PC-9 (cell line): ENCODE measurements at places on chromosomes 7 and 10. TPM values are rescaled to one million over a fixed set of nuclear protein-coding genes. Genes with fewer than 3 reads are reported as not detected.

Gene NPFFR1
- total RNA-seq: 0.05 and 0.09 TPM in 2 replicates

Gene PNLIPRP1
- not detected in 2 replicates for total RNA-seq

Gene ANKIB1
- 78.2 and 116 TPM in 2 replicates for total RNA-seq

DNA sequence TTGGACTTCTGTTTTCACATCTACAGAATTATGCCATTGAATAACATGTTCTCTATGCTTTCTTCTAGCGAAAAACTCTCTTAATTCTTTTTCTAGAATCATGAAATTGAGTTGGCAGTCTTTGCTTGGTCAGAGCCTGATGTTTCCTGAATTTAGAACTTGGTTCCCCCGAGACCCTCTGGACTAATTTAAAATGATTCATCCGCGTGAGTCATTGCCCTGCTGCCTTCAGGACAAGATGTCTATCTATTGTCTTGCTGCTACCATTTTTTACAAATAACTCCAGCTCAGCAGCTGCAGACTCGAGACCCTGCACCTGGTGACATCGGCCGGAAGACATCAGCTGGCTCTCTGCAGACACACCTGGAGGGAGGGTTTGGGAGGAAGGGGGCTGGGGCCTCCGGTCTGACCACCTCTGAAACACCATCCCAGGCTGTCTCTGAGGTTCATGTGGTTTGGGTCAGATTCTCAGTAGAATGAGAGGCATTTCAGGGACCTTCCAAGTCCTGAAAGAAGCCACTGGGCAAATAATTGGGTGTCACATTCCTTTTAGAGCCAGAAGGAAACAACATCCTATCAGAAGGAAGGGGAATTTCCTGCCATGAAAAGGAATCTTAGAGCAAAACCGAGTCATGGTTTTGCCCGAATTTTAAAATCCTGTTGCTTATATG is 20.9 kb upstream of the KLF6 start:
- H3K27me3 ChIP-seq: no peaks in the 10 kb centered on the region
- no peaks in the 10 kb centered on the region for H3K36me3 ChIP-seq
- H3K27ac ChIP-seq: peak overlapping the region; percentile 96
- peaks cover 66% of the 10 kb centered on the region for H3K4me1 ChIP-seq
